ENCODE measurements at places on chromosomes 6 and 20.

DNA sequence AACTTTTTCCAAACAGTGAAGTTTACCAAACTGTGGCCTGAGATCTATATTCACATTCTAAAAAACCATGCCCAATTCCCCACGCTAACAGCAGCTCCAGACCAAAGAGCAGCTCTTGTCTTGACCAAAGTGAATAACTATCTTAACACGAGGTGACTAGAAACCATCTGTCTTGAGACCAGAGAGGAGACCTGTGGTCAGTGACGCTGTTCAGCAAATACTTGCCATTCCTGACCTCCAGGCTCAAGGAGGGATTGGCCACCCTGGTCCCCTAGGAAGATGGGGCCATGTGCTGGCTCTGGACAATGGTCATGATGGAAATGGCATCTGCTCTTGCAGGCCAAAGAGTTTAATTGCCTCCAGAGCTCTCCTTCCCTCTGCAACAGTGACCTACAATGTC lies 104.4 kb upstream of the CD93 start:
- DNase-seq: no peak

GRCh38 chr6:157864185-157864761 lies 41.2 kb downstream of the SNX9 start:
- DNase-seq: no peak

GRCh38 chr6:125533710-125534397 lies 215.6 kb upstream of the HEY2 start:
- no peak for DNase-seq

- no peak for DNase-seq
Observed at GRCh38 chr6:20564269-20564668, 30.0 kb downstream of the CDKAL1 start.

GRCh38 chr6:80434691-80435350 lies 328.4 kb downstream of the BCKDHB start:
- DNase-seq: no peak

- DNase-seq: no peak
Observed at GRCh38 chr6:74448850-74449249, 752.8 kb downstream of the CD109 start.
